Renal cortex interstitium (tissue), 15 donors: ENCODE measurements at places on chromosomes 4 and X. TPM values are rescaled to one million over a fixed set of nuclear protein-coding genes. Genes with fewer than 3 reads are reported as not detected.

CCSER1 gene
- 20.3 TPM for polyA plus RNA-seq

EDA gene
- 5.8 TPM for polyA plus RNA-seq

STPG2 gene
- polyA plus RNA-seq = 0.51 TPM

ZFP42 gene
- polyA plus RNA-seq = 1.0 TPM

DNA sequence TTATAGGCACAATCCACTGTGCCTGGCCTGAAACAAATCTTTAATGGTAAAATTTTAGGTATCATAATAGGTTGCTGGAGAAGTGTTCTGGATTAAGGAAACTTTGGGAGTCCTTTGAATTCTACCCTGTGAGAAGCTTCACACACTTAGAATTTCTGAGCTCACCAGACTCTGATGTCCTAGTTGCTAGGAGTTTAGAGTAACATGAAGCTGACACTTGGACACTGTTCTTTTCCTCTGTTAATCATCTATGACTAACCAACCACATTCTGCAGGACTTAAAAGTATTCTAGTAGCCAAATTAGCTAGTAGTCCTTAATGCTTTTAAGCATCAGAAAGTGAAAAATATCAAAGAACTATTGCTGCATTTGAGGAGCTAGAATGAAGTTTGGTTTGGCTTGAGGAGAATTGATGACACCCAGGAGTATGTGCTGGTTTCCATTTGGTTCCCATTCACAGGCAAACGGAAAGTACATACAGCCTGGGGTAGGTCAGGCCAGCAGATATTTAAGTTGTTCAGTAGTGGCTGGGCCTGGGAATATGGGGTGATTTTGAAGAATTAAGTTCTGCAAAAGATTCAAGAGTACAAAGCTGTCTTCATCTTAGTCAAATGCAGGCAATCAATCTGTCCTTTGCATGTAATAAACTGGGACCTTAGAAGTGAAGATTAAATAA is 38.8 kb upstream of the IGFBP7 start:
- DNase-seq = no peak

GRCh38 chrX:129545408-129545807 is 5.3 kb downstream of the OCRL start:
- no peak for DNase-seq

DNA sequence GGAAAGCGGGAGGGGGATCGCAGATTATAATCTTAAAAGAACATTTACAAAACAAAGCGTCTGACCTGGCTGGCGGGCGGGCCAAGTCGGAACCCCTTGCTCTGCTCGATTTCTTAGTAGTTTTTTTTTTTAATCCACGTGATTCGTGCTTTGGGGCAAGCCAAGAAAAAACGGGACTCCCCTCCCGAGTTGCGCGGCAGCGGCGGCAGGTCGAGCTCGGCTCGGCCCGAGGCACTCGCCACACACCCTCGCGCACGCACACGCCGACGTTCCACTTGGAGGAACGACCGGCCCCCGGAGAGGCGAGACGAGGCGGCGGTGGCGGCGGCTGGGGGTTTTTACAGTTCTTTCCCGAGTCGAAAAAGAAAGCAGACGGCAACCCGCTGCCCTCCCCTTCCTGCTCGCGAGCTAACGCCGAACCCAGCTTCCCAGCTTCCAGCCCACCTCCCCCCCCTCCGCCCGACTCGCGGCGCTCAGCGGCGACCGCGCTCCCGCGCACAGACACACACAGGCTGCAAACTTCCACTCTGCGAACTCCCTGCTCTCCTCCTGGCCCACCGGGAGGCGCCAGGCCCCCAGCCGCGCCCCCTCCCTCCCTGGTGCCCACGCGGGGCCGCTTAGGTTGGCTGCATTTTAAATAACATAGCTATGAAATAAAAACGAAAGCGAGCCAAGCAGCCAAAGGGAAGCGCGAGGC is 1.2 kb downstream of the BCOR start:
- no peak for DNase-seq

DNA sequence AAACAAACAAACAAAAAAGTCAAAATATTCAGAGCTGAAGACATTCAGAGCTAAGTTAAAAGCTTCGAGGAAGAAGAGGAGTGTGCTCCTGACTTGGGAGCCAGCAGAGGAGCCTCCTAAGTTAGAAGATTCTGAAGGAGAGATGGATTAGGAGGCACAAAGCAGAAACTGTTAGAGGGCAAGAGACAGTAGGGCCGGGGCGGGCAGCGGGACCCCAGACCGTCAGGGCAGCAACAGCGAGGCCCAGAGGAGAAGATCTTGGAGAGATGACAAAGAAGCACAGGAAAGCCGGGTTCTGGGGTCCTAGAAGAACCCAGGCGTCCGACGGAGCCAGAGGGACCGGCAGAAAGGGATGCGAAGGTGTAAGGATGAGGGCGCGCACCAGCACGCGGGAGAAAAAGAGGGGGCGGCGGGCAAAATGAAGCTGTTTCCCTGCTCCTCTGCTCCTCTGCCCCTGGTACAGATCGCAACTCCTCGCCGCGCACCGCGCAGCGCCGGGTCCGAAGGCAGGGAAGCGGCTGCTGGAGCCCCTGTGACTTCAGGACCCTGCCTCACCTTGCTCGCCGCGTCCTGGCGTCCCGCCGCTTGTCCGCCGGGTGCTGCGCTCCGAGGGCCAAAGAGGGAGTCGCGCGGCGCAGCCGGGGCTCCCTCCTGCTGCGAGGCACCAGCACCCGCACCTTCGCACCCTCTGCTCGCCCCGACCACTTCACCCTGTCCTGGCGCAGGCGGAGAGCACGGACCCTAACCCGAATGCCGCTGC is 477 bp downstream of the KLHL13 start:
- DNase-seq = no peak

GRCh38 chr4:110088670-110089069 is 109.7 kb downstream of the ELOVL6 start:
- DNase-seq = no peak

DNA sequence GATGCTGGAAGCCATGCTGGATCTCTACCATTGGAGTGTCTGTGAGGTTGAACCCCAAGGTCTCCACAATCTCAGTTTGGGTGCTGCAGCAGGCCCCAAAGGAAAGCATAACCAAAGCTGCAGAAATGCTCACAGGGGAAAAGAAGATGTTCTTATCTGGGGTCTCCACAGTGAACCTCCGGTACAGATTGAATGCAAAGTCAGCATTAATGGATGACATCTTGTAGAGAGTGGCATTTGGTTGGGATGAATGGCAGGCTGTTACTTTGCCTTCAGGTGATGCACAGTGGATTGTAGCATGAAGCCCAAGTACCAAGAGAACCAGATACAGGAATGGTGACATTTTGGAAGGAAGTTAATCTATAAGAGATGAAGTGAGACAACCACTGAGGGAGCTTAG is 1.8 kb downstream of the SERPINA7 start:
- no peak for DNase-seq

GRCh38 chrX:57156397-57157049 is 19.3 kb upstream of the SPIN2A start:
- DNase-seq = peak; percentile 2

DNA sequence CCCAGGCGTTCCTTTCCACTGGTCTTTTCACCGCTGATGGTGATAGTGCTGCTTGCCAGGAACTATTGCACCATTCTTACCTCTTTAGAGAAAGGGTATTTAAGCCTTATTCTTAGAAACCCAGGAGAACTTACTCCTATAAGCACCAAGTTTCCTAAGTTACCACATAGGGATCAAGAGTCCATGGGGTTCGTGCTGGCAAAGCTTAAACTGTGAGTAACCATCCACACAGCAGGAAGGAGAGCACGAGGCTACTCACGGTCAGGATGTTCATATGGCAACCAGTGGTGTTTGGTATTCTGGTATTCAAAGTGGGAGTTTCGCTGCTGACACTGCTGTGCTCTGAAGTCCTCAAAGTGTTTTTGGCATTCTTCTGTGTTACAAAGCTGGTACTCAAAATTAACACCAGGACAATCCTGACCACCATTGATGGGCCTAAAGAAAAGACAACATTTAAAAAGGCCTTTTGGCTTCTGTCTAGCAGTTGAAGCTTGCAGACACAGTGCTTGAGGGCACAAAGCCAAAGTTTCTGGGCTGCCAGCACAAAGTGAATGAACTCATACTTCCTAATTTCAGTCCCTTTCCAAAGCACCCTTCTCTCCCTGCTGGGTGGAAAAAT is 256.9 kb downstream of the ADAMTS3 start:
- no peak for DNase-seq

GRCh38 chr4:147899512-147899911 is 167.6 kb downstream of the ARHGAP10 start:
- DNase-seq = no peak

DNA sequence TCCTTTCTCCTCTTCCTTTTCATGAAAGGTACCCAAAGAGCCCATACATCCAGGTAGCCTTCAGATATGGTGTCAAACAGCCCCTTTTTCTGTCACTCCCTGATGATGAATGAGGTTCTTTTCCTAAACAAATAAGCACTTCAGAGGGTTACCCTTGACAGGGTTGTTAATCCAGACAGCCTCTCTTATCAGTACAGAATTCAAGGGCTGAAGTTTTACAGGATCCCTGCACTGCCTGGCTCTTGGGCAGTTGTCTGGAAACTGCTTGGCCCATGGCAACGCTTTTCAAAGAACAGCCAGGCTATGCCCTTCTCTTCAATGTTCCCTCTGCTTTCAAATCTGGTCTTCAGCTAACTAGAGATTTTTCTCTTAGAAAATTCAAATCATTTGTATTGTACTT is 352.6 kb upstream of the FAM241A start:
- DNase-seq = no peak

- no peak for DNase-seq
Measured at GRCh38 chr4:90027565-90027964, 99.6 kb upstream of the CCSER1 start.

DNA sequence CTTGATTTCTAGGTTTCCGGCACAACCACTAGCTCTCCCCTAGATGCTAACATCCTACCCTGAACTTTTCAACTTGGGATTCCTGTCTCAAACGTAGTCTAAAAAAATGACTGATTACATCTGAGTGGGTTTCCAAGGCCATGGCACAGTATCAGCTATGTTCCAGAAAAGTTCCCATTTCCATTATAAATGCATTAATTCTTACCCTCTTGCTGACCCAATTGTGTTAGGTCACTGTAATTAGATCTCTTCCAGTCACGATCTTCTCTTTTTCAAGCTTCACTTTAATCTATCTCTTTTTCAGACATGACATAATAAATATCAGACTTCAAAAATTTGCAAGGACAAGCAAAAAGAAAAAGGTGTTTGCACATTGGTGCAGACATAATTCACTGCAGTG is 50.6 kb upstream of the PDE5A start:
- DNase-seq = no peak

DNA sequence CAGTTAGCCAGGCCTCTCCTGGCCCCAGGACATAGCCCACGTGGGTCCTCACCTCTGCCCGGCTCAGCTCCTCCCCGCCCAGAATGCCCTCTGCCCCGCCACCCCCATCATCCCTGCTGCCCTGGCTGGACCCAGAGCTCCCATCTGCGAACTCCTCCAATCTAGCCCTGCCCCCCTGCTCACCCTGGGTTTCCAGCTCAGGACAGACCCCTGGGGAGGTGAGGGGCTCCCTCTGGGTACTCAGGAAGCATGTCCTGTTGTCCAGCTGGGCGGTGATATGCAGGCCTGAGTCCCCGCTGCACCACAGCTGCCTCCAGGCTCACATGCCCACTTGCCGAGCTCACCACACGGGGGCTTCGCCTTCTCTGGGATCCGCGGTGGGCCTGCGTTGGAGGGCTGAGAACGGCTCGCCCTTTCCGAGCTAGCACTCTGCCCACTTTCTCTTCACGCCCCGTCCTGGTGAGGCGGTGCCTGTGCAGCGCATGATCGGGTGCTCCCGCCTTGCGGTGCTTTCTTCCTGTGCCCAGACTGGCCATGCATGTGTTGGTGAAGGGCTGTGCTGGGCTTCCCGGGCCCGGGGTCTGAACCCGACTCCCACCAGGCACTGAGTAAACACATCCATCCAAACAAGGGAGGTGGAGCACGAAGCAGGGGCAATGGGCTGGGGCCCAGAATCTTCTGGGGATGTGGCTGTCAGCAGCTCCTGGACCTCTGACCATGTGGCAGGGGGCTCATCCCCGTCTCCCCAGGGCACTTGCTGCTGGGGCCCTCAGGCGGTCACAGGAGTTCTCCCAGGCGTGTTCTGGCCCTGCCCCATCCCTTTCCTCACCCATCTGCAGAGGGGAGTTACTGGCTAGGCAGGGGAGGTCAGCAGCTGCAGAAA is 74.3 kb downstream of the RGS12 start:
- DNase-seq = no peak

DNA sequence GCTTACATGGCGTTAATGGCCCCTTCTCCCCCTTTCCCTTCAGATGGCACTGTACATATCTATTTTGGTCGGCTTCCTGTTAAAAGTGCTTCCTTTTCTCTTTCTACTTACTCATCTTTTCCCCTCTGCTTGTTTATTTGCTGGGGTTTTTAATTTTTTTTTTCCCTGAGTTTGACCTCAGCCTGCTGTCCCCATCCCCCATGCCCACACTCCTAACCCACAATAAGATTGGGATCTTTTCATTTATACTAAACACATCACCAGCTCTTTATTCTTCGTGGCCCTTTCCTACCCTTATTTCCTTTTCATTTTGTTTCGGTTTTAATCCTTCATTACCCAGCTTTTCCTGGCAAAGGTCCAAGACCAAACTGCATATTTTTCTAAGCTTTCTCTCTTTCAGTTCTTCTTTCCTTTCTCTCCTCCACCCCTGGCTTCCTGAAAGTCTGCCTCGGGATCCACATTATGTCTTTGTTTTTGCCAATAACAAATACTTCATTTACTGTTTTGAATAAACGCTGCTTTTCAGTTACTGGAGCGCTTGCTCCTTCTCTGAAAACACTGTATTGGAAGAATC is 152.0 kb upstream of the USP9X start:
- no peak for DNase-seq

DNA sequence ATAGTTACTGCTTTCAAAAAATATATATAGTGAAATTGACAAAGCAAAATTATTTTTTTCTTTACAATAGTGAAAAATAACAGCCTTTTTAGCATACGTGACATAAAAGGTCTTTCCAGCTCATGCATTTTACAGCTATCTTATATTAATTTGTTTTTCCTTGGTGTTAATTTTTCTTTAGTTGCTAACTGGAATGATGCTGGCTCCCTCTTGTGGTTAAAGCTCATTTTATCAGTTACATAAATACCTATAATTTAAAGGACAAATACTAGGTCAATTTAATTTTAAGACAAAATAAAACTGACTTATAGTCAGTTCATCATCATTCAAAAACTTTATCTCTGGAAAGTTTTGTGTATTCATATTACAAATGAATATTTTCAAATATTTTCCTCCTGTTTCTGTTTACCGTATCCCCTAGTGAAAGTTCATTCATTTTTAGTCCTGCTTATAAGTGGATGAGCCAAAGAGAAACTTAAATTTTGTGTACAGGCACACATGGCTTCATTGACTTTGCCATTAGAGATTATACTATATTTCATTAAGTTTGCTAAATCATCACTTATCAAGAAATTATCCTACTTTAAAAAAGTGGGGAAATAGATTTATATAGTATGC is 9.9 kb upstream of the ANAPC4 start:
- no peak for DNase-seq

GRCh38 chr4:138835832-138836533 is 179.6 kb upstream of the NOCT start:
- peak; percentile 37 for DNase-seq
